ENCODE measurements at places on chromosomes 7 and 10.

- no peak for DNase-seq
These were observed 80.0 kb downstream of the C7orf25 start for GRCh38 chr7:42831718-42832522.

GRCh38 chr7:25777969-25778708 lies 373.9 kb upstream of the NFE2L3 start:
- DNase-seq, result no peak

DNA sequence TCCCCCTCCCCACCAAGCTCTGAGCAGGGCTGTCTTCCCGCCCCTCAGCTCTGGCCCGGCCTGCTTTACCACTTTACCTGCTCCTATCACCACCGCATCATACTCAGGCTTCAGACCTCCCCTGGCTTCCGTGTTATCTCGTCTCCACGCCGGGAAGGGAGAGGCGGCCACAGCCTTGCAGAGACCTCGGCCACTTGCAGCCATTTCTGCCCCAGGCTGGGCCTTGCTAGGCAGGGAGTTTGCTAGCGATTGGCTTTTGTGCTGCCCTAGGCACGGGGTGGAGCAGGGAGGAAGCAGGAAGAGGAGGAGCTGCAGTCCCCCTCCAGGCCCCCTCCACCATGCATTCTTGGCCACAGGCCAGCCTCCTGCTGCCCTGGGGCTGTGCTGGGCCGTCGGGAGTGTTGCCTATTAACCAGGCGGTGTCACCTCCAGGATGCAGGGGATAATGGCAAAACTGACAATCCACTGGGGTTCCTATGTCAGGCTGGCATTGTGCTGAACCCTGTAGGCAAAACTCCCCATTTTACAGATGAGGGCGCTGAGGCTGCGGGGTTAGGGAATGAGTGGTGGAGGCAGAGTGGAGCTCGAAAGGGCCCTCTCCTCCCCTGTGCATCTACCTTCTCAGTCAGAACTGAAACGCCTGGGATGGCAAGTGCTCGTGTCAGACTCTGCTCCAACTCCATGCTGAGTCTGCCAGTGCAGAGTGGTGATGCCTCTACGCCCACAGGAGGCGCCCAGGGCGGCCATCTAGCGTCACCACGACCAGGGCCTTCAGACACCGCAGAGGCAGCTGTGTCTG lies at the start of gene PYROXD2:
TSS of gene PYROXD2 (minus strand) at position 251 of the 799 bp plus-strand sequence. CDS start at position 204, 47 bp downstream.
- DNase-seq, result peak; percentile 79

GRCh38 chr7:157987906-157988305 lies 599.7 kb downstream of the PTPRN2 start:
- no peak for DNase-seq

DNA sequence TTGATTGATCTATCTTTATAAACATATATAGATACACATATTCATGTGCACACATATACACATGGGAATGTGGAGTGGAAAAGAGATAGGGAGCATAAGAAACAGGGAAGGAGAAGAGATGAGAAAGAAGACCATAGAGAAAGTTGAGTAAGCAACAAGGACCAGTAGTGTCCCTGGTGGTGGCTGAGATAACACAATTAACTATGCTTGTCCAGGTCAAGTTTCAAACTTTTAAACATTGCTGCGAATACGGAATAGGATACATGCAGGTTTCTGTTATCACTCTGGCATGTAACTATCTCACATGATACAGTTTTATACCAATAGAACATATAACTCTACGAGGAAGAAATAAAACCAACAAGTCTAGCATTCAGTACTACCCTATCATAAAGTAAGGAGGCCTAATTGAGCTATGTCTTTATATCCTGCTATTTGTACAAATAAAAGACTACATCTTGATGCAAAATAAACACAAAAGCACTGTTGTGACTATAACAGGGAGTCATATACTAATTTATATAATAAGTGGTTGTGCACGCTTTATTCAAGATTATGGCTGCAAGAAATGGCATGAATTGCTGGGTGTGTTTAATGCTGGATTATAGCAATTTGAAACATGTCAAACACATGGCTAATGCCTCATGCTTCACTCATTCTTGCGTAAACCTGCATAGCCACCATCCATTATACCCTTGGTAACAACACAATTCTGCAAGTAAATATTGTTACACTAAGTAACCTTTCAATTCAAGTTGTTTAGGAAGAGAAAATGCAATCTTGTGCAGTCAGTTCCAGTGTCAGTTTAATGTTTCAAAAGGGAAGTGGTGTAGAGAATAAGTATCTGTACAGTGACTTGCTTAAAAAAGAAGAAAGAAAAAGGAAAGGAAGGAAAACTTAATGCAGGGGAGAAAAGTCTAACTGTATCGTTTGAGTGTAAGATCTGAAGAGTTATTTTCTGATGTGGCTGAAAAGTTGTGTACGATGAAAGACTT lies 8.2 kb downstream of the FOXP2 start:
- no peak for DNase-seq

DNA sequence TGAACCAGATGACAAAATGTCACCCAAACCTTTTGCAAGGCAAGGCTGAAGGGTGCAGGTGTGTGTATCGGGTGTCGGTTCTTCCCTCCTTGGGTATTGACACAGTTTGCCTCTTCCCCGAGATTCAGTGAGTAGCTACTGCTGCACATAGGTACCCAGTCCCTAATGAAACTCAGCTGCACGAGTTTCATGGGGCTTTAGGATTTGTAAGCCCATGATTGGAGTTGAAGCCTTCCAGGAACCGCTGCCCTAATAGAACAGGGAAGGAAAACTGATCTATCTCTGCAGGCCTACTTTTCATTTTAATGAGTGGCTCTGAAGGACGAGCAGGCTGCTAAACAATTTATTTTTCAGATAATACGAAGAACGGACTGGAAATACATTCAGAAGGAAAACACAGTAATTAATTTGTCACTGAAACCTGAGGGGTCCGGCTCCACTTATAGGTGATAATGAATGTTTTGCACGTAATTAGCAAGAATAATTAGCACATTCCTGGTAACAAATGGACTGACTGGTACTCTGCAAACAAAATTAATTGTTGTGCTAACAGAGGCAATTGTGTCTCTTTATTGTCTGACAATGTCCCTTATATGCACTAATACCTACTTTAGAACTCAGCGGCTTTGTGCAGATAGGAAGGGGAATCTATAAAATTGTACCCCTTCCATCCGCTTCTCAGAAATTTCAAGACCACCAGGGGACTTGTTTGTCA lies 49.6 kb upstream of the FZD8 start:
- DNase-seq, result no peak

DNA sequence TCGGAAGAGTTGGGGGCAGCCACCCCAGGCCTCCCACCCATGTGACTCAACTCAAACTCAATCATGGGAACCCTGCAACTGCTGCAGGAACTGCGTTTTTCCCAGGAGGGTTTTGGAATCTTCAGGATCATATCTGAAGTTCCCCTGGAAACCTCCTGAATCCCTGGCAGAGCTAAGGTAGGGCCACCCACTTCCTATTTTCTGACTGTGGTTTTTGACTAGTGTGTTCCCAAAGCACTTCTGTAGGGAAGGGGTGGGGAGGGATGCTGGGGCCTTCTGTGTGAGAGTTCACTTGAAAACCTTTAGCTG lies 127.6 kb upstream of the UNC5B start:
- no peak for DNase-seq

DNA sequence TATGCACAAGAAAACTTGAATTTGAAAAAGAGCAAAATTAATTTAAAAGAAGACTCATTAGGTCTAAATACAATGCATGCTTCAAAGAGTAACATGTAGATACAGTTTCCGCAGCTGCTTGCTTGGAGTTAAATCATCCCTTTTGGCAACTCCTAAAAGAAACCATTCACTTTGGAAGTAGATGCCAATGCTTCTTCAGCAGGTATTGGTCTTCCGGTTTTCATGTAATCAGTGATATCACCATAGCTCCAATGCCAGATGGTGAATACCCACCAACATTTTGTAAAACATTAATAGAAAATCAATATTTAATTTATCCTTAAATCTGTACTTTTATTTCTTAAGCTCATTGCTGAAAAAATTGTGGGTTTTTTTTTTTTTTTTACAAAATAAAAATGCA lies 381.1 kb upstream of the PHF14 start:
- no peak for DNase-seq

GRCh38 chr7:44244282-44244681 lies 43.5 kb downstream of the YKT6 start:
- DNase-seq, result peak; percentile 49

GRCh38 chr10:61779950-61780659 lies 117.4 kb downstream of the CABCOCO1 start:
- no peak for DNase-seq

DNA sequence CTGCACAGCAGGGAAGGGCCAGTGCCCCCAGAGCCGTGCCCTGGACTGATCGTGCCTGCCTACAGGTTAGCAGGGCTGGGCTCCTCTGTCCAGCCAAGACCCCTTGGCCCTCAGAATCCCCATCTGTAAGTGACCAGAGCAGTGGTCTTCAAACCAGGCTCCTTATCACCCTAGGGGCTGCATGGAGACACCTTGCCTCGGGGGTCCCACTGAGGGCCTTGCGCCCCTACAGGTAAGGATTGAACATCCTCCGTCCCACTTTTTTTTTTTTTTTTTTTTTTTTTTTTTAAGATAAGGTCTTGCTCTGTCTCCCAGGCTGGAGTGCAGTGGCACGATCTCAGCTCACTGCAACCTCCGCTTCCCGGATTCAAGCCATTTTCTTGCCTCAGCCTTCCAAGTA lies 32.6 kb upstream of the RADIL start:
- DNase-seq, result no peak

DNA sequence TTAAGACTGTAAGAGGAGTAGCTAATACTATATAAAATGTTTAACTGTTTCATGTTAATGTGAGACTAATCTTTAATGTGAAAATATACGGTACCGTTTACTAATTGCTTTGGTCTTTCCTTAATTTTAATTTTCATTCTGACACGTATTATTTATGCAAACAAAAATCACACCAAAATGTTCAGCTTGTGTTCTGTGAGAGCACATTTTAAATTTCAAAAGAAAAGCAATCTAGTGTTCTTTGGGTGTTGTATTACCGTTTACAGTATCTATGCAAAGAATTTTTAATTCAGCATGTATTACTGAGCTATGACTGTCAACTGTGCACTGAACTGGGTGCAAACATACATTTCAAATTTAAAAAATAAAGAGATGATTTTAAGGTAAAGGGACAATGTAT lies 2.2 kb downstream of the WNT16 start:
- DNase-seq, result no peak

- no peak for DNase-seq
These were observed 319.1 kb downstream of the CACNA2D1 start for GRCh38 chr7:82124445-82124844.

All from CD4-positive, alpha-beta T cell treated with Interleukin-6 for 4 hours (primary cell).